ENCODE measurements at places on chromosomes 16 and 17.

- DNase-seq: no peak
Observed at GRCh38 chr16:8044796-8045195, 545.5 kb downstream of the TMEM114 start.

DNA sequence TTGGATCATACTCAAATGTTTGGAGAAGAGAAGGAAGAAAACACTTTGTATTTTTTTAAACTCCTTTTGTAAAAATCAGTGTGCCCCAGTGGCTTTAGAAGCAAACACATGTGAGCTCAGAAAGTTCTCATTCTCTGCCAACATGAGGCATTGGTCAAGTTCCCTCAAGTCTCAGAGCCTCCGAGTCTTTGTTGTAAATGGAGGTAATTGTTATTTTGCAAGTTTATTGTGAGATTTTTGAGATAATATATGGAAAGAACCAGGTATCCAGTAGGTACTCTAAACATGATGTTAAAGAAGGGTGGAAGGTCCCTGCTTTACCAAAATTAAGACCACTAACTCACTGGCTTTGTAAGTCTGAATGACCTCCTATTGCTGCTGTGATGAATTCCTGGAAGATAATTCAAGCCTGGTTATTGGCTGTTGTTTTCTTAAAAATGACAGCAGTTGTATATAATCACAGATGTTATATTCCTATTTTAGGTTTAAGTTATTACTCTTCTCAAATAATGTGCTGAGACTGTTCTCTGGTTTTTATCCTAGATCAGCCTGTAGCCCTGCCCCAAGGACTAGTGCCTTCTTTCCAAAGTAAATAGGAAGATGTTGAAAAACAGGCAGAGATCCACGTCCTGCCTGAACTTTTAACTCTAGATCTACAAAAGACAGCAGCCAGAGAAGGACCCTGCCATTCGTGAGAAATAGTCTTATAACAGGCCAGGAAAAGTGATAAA lies 2.4 kb downstream of the HLF start:
- DNase-seq: no peak

DNA sequence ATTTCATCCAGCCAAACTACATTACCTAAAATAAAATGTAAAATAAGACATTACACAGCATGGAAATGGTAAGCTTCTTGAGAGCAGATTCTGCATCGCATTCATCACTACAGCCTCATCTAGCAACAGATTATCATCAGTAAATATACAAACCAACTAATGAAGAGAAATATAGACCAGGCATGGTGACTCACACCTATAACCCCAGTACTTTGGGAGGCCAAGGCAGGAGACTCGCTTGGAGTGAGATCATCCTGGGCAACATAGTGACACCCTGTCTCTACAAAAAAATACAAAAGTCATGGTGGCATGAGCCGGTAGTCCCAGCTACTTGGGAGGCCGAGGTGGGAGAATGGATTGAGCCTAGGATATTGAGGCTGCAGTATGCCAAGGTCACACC lies 19.9 kb downstream of the NCBP3 start:
- no peak for DNase-seq

DNA sequence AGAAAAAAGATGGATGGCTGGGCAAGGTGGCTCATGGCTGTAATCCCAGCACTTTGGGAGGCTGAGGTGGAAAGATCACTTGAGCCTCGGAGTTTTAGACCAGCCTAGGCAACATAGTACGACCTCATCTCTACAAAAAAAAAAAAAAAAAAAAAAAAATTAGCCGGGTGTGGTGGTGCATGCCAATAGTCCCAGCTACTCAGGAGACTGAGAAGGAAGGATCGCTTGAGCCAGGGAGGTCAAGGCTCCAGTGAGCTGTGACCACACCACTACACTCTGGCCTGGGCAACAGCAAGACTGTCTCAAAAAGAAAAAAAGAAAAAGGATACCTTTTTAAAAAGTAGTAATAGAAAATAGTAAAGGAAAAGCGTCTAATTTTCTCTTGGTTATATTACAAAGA lies 20.7 kb downstream of the ZNF652 start:
- DNase-seq: no peak

DNA sequence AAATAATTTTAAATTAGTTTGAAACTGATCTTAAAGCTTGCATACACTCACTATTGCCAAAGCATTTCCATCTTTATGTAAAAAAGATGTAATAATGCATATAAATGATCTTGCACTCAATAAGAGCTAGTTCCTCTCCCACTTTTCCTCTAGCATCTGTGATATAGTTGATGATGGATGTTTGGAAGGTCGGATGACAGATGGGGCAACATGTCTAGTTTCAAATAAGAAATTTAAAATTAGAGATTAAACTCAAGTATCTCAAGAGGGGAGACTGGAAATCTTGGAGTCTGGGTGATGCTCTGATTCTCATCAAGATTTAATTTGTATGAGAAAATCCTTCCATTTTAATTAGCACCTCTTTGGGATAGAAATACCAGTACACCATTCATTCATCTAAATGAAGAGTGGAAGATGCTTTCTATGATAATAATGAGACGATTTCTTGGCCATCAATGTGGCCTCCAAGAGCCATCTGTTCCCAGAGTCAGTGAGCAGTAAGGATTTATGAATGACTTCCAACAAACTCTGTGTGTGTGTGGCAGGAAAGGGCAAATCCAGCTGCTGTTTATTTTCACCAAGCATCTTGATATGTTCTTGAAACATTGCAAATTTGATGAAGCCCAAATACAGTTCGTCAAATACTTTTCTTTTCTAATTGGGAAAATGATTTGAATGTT lies 616.3 kb upstream of the CDH8 start:
- DNase-seq: no peak

GRCh38 chr16:65579050-65579449 lies 457.2 kb upstream of the CDH11 start:
- DNase-seq: no peak

GRCh38 chr16:21076186-21076883 lies 74.3 kb downstream of the DNAH3 start:
- DNase-seq: no peak

DNA sequence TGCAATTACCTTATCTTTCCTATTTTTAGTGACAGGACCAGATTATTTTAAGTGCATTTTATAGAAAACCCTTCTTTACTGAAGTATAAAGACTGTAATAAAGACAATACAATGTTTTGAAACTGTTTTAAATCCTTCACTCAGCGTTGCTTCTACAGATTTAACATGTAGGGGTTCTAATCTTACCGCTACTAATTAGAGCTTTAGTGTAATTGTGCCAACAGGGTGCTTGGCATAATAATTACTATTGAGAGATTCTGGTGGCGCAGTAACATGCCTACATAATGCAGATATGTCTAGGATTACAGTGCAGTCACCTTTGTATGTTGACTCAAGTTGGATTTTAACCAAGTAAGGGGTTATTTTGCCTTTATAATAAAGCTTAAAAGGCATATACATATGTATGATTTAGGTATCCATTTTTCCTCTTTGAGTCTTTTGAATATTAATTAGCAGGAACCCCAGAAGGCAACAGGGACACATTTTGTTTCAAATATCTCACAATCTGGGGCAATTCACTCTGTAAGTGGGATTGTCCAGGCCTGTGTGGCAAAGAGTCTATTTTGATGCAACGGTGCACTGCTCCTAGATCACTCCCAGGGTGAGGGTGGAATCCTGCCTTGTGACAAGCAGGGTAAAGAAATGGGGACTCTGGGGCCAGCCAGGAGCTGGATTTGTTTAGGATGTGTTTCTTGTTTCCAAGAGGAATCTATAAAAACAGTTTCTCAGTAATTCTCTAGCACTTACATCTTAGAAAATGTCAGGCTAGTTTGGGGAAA lies 604.7 kb upstream of the SALL1 start:
- DNase-seq: no peak

DNA sequence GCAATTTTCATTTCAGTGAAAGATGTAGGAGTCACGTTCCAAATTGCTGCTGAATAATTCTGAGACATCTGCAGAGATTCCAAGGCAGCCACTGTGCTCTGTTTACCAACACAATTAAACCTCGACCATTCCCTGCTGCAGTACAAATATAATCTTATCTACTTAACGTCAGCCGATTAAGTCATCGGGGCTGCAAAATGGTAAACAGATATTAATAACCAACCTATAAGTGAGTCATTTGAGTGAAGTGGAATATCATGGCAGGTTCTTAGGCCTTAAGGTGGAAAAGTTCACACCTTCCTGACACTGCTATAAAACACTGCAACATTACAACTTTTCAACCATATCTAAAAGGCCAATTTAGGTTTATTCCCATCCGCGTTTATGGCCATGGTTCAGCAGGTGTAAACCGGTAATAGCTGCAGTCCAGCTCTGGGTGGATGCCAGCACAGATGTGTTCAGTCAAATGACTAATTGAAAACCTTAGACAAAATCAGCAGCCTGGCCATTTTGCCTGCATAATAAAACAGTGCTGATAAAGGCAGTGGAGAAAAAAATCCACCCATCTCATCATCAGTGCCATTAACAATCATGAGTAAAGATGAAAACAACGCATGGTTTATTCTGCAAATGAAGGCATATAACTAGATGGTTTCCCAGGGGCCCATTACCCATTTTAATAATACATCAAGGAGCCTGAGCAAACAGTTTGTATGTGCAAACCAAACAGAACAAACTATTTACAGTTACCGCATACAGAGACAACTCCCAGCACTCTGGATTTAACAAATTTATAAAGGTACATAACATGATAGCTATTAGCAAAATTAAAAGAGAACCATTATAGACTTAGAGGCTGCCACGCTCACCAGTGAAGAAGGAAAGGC lies 202.9 kb upstream of the IRX3 start:
- DNase-seq: no peak

DNA sequence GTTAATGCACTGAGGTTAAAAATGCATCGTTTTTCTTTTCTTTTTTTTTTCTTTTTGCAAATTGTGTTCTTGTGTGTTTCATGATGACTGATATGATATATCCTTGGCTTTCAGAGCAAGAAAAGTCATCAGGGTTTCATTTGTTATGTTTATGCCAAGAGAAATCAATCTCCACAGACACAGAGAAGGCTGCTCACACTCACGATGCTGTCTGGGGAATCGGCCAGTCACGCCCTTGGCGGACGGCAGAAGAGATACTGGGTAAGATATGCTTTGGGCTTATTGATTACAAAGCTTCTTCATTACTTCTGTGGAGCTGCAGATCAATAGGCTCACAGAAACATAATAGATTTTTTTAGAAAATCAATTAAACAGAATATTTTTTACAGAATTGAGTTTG lies 42.2 kb upstream of the TNRC6C start:
- DNase-seq: no peak

DNA sequence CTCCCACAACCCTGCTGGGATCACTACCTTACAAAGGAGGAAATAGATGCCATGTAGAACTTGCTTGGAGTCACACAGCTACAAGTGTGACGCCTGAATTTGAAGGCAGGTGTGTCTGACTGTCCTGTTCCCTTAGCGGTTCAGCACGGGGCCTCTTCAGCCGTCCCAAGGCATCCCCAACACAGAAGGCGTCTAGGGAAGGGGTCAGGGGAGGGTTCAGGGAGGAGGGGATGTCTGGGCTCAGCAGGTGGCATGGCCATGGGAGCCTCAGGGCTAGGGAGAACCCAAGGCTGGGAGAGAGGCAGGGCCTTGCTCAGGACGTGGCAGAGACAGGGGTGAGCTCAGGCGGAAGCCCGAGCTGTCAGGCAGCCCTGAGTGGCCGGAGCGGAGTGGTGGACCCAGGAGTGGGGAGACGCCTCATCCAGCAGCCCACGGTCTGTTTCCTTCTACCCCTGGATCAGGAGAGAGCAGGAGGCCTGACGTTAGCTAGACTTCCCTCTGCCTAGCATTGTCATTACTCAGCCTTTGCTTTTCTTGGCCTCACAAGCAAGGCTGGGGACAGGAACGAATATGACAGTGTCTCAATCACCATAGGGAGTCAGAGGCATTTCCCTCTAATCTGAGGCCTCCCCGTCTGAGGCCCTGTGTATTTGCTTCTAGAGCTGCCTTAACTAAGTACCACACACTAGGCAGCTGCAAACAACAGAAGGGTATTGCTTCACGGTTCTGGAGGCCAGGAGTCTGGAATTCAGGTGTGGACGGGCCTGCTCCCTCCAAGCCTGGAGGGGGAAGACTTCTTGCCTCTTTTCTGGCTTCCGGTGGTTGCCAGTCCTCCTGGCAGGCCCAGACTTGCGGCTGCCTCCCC lies 31.3 kb upstream of the ANKRD40CL start:
- no peak for DNase-seq

DNA sequence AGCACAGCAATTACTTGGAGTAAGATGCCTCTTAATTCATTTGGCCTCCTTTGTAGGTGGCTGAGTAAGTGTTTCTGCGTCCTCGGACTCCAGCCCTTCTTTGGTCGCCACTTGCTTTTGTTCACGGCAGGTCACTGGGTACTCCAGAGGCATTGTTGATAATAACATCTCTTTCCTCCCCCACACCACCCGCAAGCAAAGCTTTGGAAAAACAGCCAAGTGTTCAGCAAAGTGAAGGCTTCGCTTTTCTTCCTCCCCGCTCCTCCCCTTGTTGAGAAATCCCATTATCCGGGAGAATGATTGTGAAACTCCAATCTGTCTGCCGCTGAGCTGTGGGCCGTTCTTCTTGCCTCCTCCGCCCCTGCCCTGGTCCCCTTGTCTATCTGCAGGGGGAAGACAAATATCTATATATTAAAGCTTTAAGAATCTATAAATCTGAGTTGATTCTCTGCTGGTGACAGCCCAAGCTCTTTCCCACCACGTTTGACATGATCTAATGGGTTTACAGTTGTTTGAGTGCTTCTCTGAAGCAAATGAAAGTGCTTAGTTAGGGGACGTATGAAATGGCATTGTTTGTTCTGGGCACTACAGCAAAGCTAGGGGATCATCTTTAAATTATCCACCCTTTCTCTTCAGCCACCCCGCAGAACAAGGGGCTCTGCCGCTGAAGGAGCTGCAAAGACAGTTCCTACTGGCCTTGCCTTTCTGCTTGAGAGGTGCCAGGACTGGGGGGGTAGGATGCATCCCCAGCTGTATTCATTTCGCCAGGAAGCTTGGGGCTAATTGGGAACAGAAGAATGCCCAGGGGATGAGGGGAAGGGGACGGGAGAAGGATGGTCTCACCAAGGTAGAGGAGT lies 167.1 kb downstream of the CCDC182 start:
- no peak for DNase-seq

DNA sequence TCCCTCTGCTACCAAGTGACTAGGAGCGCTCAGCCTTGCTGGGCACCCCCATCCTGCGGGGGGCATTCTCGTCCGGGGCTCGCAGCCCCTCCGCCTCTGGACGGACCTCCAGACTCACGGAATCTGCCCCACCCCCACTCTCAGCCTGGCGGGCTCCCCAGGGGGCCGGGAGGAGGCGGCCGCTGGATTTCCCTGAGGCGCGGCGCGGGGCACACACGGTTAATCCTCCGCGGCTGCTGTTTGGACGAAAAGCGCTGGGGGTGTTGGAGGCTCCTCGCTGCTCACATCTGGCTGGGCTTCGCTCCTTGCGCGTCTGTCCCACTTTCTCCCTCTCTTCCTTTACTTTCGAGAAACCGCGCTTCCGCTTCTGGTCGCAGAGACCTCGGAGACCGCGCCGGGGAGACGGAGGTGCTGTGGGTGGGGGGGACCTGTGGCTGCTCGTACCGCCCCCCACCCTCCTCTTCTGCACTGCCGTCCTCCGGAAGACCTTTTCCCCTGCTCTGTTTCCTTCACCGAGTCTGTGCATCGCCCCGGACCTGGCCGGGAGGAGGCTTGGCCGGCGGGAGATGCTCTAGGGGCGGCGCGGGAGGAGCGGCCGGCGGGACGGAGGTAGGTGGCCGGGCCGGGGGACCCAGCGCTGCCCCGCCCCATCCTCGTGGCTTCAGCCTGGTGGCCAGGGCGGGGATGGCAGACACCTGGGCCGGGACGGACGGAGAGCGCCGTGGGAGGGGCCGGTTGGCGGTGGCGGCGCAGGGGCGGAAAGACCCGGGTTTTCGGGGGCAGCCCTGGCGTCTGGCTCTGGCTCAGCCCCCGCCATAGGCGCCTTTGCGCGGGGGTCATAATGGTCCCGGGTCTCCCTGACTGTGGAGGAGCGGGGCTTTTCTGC lies at the start of gene C1QTNF1:
TSS of gene C1QTNF1 (plus strand) at position 284 of the 886 bp plus-strand sequence. CDS start 19,800 bp downstream, outside the sequence.
- no peak for DNase-seq
